ENCODE measurements at places on chromosomes 16 and 17.
A peak's percentile ranks its signal among the peaks of the same experiment; 100 is the strongest.

DNA sequence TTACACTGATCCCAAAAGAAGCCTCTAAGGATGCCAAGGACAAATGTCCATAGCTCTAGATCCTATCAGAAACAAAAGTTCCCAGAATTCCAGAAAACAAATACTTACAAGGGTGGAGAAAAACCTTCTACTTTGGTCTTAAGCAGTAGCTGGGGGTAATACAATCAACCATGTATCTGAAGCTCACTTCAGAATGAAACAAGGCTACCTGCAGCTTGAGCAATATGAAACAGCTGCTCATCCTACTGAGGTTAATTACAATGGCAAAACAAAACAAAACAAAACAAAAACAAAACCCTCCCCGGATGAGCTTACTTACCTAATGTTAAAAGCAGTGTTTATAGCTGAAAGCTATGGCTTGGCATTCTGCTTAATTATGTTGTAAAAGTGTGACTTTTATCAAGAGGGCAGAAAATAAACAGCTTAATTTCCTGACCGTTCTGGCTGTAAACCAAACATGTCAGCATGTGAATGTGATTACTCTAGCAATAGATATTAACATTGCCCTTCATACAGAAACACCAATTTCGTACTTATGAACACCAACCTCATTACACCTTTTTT, 10.5 kb downstream of the PDZD9 start:
- no peak for DNase-seq

DNA sequence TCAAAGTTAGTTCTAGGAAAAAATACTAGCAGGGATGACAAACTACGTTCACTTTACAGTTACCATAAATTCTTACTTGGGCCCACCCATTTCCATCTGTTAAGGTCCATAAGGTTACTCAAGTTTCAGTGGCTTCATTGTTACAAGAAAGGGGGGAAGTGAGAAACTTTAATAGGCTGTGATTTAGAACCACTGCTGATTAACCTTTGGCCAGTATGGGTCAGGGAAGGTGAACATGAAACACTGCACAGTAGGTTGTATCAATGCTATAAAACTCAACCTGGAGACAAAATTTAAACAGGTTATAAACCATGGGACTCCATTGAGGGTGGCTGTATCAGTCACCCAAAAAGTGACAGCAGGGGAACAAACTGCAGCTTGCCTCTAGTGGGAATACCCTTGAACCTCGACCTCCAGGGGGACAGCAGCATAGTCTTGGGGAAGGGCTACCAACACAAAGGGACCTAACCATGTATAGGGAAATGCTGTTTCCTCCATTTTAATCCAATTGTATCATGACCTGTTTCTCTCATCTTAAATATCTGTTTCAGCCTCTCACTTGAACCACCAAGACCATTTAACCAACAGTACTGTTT, 10.4 kb downstream of the PTRH2 start:
- no peak for DNase-seq

- DNase-seq, result peak; percentile 99
These were observed at the start of gene LRRC45 for GRCh38 chr17:82022981-82023446. TSS of gene LRRC45 (plus strand) at chr17:82023305. CDS start at chr17:82023644, 339 bp downstream.

DNA sequence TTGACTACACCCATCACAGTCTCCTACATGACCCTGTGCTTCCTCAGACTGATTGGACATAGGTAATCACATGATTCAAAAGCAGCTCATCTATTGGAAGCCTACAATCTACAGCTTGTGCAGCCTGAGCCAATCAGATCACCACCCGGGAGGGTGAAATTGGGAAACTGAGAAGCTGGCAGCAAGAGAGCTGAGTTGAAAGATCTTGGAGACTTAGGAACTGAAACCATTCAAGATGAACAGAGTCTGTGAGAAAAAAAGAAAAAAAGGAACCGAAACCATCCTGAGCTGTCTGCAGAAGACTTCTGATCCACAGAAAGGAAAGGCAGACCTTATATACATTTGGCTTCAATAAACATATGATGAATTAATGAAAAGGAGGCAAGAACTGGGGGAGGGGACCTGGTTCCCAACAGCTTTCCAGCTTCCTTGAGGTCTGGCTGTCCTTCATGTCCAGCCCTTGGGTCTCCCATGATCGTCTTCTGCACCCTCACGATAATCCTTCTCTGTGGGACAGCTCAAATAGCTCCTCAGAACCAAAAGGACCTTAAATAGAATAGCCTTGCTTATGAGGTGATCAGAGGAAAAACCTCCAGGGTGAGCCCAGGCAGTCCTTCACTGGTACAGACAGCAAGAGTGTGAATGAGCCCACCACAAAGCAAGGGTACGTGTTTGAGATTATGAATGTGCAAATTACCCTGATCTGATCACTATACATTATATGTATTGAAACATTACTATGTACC, 32.6 kb downstream of the PLXDC1 start:
- no peak for DNase-seq

DNA sequence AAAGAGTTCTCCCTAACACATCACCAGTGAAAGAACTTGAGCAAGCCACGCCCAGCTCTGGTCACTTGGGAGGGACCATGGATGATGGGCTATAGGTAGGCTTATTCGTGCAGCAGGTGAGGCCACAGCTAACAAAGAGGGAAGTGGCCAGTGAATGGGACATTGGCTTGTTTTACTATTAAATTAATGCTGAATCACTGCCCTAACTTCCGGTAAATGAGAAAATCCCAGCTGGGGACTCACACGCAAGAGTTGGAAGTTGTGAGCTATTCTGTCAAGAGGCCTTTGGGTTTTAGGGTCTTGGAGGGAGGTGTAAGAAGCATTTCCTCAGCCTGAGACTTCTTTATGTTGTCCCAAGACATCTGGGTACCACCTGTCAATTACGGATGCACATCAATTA, 315.3 kb downstream of the XYLT1 start:
- DNase-seq, result no peak

- DNase-seq, result no peak
These were observed 7.1 kb upstream of the CPSF4L start for GRCh38 chr17:73268582-73269328.

GRCh38 chr17:35875072-35875799, 4.9 kb downstream of the CCL5 start:
- no peak for DNase-seq

DNA sequence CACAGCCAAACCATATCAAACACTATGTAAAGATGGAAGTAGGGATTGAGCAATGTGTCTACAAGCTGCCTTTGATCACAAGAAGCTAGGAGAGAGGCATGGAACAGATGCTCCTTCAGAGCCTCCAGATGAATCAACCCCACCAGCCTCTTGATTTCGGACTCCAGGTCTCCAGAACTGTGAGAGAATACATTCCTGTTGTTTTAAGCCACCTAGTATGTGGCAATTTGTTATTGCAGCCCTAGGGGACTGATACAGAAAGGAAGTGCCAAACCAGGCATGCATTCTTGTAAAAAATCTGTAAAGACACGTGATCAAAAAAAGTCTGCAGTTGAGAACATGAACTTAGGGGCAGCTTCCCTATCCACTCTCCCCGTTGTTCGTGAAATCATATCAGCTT, 91.1 kb downstream of the C17orf67 start:
- DNase-seq, result no peak

GRCh38 chr16:48565752-48566151, 44.2 kb downstream of the N4BP1 start:
- no peak for DNase-seq

GRCh38 chr17:17109907-17110306, 67.7 kb downstream of the MPRIP start:
- no peak for DNase-seq

DNA sequence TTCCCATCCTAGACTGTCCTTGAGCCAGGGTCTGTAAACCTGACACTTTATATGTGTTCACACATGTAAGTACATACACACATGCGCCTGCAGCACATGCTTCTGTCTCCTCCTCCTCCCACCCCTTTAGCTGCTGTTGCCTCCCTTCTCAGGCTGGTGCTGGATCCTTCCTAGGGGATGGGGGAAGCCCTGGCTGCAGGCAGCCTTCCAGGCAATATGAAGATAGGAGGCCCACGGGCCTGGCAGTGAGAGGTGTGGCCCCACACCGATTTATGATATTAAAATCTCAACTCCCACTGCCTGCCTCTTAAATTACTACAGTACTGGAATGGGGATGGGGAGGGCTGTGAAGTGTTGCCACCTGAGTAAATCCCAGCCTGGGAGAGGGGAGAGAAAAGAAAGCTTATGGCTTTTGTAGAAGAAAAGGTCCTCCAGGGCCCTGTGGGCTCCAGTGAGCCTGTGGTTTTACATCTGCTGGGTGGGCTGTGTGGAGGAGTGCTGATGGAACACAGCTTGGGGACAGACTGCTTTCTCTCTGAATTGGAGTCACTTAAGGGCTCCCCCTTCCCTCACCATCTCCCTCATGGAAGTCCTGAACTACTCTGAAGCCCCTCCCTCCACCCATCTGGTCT, 990 bp upstream of the WNK4 start:
- no peak for DNase-seq

DNA sequence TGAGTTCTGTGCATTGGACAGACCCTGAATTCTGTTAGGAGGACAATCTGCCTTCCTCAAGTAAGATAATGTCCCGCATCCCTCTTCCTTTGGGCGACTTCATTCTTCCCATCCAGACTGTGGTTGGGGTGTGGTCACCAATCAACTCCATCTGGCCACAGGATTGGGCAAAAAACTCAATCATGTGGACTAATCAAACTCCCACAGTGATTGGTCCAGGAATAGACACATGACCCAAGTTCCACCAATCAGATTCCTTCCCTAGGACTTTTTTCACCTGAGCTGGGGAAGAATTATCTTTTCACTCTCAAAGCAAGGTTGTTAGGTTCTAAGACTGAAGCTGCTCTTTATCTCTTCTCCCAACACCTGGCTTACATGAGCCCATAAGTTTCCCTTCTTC, 13.2 kb upstream of the NKD1 start:
- no peak for DNase-seq

DNA sequence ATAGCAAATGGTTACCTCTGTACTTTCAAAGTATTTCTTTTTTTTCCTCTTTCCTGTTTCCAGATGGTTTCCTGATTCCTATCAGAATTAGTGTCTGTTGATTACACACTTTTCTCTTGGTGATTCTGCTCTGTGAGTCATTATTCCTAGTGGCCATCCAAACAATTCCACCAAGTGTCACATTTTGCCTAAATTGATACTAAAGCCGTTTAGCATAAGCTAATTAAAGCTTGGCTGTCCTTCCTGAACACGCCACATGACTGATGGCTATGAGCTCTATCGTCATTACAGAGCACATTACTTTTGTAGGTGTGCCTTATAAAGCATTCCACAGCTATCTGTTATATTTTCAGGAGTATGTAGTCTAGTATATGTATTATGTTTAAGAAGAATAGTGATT, 671.2 kb downstream of the CDH8 start:
- DNase-seq, result no peak

DNA sequence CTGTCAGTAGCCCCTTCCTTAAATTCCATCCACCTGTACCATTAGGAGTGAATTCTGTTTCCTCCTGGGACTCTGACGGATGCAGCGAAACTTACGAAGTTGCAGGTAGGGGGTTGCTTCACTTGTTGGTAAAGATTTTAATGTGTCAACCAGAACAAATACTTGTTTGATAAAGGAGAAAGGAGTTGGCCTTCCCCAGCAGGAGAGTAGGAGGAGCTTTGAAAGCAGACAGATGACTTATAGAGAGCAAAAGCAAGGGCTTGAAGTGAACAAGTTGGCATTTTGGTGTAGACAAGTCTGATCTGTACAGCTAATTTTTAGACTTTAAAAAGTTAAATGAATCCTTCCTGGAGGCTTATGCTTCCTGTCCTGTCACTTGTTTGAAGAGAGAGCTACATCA, 38.1 kb upstream of the PMFBP1 start:
- DNase-seq, result no peak

DNA sequence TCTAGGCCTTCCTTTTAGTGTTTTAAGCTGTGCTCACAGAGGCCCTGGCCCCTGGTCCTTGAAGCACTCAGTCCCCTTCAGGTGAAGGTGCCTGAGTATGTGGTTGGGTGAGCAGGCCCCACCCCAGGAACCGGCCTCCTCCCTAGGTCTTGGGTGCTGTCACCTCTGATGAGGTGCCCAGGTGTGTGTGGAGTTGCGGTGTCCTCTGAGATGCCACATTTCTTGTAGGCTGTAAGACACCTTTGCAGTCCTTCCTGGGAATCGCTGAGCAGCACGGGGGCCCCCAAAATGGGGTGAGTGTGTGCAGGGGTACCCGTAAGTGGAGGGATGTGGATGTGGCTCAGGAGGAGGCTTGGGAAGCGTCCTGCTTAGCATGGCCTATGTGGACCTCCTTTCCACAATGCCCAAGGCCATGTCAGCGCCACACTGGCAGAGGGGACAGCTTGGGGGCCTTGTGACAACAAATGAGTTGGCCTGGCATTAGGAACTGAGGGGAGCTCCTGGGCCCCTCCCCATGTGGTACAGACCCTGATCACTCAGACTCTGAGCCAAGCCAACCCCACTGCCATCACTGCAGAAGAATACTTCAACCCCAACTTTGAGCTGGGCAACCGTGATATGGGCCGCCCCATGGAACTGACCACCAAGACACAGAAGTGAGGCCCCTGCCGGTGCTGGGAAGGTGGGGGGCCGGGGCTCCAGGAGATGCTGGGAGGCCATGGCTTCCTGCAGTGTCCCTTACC, 11.2 kb downstream of the CORO6 start:
- DNase-seq, result no peak

DNA sequence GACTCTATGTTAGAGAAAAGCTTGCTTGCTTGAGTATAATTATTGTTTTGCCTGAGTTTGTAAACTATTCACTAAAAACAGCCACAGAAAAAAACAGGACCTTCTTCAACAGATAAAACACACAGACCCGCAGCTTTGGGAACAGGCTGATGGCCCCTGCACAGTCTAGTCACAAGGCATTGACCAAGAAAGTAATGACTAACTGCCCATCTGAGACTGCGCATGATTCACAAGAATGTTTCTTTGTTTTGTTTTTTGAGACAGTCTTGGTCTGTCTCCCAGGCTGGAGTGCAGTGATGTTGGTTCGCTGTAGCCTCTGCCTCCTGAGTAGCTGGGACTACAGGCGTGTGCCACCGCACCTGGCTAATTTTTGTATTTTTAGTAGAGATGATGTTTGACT, 2.8 kb upstream of the ZKSCAN2 start:
- DNase-seq, result no peak

DNA sequence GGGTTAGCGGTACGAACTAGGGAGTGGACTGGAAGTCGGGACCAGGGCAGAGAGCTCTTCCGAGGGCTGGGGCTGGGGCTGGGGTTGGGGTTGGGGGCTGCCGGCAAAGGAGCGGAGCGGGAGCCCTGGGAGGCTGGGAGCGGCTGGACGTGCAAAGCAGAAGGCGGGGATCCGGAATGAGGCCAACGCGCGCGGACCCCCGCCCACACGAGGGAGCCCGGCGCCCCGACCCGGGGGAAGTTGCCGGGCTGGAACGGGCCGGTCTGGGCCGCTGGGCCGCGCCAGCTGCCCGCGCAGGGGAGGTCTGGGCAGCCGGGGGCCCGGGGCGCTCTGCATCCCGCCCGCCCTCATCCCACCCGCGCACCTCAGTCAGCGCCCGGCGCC, 323 bp downstream of the ST3GAL2 start:
- DNase-seq, result no peak

Measured in renal pelvis (tissue), 12 donors.